ENCODE measurements at places on chromosomes 1 and 21.

DNA sequence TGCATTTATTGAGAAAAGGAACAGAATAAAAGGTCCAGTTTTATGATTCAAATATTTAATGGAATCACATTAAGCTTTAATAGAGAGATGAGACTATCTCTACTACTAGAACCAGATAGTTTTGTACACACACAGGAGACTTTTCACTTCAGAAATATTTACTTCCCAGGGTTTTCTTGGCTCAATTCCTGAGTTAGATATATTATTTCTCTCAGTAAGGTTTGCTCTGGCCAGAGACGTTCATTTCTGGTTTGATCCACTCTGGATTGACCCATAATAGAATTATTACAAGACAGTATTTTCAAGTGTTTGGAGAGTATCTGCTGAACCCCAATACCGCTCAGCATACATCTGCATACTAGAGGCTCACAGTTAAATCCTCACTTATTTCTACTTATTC is 1.3 kb upstream of the RCOR3 start:
- DNase-seq, result no peak

DNA sequence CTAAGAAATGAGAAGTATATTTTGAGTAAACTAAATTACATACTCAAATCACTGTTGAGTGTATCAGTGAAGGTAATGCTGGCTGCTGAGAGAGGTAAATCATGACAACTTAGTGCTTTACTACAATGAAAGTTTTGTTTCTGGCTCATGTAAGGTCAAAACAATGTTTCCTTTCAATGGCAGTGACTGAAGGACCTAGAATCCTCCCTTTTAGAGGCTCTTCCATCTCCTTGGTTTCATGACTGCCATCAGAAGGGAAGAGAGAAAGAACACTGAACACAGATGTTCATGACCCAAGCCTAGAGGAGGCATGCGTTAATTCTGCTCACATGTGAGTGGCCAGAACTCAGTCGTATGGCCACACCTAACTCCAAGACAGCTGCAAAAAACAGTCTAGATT is 130.6 kb downstream of the AKT3 start:
- no peak for DNase-seq

DNA sequence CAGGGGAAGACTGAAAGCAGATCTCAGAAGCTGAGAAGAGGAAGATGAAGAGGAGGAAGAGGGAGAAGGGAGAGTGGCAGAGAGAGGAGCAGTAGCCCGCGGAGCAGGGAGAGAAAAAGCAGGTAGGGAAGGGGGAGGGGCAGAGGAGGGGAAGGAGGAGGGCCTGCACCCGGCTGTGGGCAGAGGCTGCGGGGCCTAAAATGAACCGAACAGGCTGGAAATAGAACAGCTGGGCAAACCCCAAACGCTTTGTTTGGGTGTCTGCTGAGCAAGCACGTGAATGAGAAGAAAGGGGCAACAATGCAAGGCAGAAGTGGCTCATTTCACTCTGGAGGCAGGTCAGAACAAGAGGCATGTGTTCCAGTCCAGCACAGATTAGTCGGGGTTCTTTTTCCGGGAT is 33.5 kb downstream of the KCNC4 start:
- peak; percentile 34 for DNase-seq

GRCh38 chr1:228004331-228004855 is 2.4 kb upstream of the WNT3A start:
- DNase-seq, result peak; percentile 61

GRCh38 chr1:226862890-226863289 is 7.5 kb upstream of the PSEN2 start:
- DNase-seq, result no peak

- DNase-seq, result no peak
Measured at GRCh38 chr1:4101459-4102161, 201.5 kb upstream of the C1orf174 start.

DNA sequence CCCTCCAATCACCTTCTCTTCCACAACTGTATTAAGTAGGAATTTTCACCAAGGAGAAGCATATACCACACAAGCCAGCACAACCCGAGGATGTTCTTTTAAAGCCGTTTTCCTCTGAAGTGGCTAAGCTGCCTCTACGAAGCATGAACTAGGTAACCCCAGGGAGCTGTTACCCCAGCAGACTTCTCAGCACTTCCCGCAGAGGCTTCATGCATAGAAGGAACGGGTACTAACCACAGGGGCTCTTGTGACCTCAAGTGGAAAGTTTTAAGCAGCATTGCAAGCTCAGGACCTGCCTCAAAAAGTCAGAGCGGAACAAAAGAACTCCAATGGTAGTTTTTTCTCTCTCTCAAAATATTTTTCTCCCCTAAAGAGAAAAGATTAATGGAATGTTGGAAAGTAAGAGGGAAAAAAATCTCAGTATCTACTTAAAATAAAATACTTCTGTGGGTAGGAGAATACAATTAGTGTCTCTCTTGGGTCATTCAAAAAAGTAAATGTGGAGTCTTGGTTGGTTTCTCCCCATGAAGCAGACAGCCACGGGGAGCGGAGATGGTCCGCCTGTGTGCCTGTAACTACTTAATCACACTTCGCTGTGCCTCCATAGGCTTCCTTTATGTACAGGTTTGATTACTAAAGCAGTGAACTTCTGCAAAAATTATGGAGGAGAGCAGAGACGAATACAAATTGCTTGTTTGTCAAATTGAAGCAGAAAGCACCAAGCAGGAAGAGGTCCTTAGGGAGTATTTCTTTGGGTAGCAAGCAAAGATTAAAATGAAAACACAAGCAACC is 40.9 kb downstream of the STX6 start:
- peak; percentile 30 for DNase-seq

DNA sequence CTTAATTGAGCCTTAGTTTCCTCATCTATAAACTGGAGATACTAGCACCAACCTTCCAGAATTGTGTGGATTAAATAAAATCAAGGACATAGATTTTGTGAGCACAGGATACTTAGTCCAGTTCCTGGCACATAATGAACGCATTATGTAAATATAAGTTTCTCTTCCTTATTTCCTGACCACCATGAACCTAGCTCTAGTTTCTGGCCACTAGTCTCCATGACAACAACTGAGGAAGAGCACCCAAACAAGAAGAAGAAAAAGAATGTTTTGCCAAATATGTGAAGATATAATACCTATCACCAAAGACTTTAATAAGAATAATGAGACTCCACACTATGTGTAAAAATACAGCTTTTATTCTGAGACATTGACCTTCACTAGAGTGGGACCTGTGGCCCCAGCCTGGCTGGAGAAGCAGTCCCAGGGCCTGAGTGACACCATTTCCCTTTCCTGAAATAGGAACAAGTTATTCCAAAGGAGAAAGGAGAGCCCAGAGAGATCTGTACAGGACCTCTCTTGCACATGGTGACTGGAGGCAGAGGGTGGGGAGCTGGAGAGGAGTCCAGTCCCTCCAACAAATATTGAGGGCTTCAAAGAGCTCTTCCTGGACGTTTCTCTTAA is 940 bp upstream of the USF1 start:
- DNase-seq, result peak; percentile 92

DNA sequence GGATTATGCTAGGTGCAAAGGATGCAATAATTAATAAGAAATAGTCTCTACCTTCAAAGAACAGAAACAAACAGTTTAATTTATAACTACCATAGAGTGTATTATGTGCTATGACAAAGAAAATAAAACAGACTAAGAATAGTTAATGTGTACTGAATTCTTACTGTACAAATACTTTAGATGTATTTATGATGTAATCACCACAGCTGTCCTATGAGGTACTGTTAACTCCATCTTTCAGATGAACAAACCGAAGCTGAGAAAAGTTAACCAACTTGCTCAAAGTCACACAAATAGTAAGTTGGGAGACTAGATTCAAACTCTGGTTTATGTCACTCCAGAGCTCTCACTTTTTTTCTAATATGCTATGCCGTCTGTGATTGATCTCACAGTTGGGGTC is 77.0 kb upstream of the FGGY start:
- no peak for DNase-seq

- DNase-seq, result no peak
Measured at GRCh38 chr21:34846601-34847112, 177.9 kb downstream of the CLIC6 start.

DNA sequence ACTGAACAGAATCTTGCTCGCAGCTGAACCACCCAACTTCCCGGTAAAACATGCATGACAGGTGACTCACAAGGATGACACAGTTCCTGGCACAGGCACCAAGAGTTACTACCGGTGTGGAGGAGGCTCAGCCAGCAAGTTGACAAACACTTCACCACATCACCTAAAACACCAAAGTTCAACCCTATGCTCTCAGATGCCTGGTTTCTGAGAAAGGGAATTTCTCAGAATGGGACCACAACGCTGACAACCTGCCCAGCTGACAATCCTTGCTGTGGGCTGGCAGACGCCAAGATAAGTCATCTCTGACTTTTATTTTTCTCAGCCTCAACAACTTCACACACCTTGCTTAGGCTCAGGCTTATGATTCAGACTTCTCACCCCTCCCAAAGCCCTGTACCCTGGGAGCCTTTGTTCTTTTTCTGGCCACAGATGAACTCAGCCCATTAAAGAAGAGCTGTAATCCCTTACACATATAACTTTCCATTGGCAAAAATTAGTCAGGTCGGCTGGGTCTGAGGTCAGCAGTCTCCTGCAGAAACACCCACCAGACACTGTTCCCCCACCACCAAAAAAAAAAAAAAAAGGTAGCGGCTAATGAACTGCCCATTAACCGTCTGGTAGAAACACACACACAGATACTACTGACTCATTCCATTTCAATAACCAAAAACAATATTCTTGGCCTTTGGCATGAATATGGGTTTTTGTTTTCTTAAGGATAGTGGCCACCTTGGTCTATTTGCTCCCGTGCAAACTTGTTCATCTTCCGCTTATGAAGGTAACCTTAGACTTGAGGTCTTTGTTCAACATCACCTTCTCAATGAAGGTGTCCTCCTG is 10.8 kb upstream of the TIAM1 start:
- DNase-seq, result no peak

DNA sequence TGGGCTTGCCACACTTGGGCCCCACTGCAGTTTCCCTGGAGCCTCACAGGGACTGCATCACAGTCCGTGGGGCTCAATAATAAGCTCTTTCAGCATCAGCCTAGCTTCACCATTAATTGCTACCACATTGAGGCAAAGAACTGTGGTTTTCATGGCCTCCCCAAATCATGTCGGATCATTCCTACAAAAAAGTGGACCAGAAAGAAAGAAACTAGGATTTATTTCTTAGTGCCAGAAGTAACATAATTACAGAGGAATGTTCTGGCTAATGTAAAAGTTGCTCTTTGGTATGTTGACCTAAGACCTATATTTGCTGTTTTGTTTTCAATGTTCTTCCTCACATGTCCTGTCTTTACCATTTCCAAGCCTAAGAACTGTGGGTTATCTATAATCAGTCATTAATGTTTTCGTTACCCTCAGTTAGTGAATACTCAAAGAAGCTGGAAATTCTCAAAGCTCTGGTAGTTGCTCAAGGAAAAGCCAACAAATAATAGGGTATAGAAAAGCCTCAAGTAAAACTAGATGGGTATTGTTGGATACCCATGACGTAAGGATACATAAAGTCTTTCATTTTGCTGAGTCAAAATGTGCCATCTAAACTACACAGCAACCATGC is 173.9 kb downstream of the LTN1 start:
- no peak for DNase-seq

GRCh38 chr1:205495237-205495823 is 9.1 kb upstream of the CDK18 start:
- DNase-seq, result no peak

DNA sequence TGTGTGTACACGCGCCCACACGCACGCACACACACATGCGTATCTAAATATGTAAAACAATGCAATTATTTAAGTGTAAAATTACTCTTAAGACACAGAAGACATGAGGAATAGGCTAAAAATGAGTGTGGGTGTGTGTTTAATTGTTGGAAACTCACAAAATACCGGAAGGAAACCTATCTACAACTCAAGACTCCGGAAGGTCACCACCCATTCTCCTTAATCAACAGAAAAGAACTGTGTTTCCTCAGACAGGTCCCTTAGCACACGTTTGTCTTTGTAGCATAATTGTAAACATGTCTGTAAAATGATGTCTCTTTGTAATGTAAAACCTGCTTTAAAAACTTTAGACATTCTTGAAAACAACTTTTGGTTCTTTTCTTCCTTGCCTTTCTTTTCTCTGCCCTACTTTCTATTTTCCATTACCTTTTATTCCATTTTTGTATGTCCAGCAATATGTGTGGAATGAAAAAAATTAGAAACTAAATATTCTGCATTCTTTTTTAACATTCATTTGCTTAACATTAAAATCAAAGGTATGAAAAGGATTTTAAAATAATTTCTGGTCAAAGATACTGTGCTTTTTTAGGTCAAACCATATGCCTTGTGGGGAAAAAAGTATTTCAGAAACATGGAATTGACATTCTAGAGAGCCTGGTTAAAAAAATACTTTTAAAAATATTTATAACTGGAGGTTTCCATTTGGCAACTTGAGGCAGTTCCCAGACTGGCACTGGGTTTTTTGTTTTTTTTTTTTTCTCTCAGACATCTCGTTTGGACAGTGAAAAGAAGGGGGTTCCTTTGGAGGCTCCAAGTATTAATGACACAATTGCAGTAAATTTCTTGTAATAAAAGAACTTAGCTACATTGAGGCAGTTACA is 46.2 kb downstream of the ATP5PF start:
- DNase-seq, result no peak

GRCh38 chr1:153957744-153958110 is 685 bp downstream of the CRTC2 start:
- peak; percentile 70 for DNase-seq

DNA sequence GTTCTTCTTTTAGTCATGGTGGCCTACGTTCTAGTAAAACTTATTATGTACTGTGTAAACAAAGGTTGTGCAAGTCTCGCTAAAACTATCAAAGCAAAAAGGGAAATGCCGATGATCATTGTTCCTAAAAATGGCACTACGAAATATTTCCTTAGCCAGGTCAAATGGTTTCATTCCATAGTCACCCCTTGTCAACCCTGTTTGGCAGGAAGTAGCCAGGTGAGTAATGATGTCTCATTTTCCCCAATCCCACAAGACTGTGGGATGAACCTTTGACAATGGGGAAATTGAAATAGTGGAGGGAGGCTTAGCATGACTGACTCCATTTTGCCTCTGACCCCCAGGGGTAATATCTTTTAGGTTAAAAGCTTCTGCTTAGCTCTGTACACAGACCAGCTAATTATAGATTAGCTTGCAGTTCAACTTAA is 5.6 kb upstream of the REN start:
- DNase-seq, result no peak

DNA sequence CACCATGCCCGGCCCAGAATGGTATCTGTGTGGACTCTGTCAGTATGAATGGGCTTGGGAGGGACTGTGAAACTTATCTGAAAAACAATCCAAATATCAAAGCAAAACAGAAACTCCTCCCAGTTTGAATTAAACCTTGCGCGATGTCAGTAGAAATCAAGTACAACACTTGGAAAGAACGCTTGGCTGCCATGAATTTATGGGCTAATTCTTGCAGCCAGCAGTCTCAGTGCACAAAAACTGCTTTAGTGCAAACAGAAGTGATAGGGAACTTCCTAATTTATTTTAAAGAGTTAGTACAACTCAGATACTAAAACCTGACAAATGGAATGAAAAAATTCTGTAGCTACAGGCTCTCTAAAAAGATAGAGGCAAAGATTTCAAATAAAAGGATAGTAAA is 8.5 kb downstream of the CLCA1 start:
- no peak for DNase-seq

GRCh38 chr1:194331758-194332157 is 1145.3 kb upstream of the B3GALT2 start:
- DNase-seq, result no peak

GRCh38 chr1:41670217-41670957 is 185.9 kb upstream of the EDN2 start:
- no peak for DNase-seq

- DNase-seq, result no peak
Measured at GRCh38 chr1:39076127-39076798, 50.1 kb downstream of the NDUFS5 start.

- DNase-seq, result no peak
Measured at GRCh38 chr1:77238462-77238861, 19.2 kb upstream of the PIGK start.

- peak; percentile 91 for DNase-seq
Measured at GRCh38 chr1:152458384-152459185, 44.5 kb upstream of the CRNN start.
